Tibial nerve (tissue), 4 donors: ENCODE measurements at places on chromosomes 6 and 20. TPM values are rescaled to one million over a fixed set of nuclear protein-coding genes. Genes with fewer than 3 reads are reported as not detected.

- H3K27me3 ChIP-seq: no peaks in the 10 kb centered on the region
- no peak overlapping the region for H3K4me3 ChIP-seq
- no peaks in the 10 kb centered on the region for H3K4me1 ChIP-seq
Measured at GRCh38 chr6:169558378-169558773, 143.5 kb downstream of the WDR27 start.

GRCh38 chr6:90502866-90503407 is 83.9 kb downstream of the MAP3K7 start:
- H3K27me3 ChIP-seq: no peaks in the 10 kb centered on the region
- DNase-seq: no peak
- H3K36me3 ChIP-seq: peaks cover under 1% of the 10 kb centered on the region

Gene ESR1
- total RNA-seq: 5.4 TPM

Gene ARG1
- not detected for total RNA-seq
